Ureter (tissue), 1 donor: ENCODE measurements at places on chromosomes 2 and 18.

DNA sequence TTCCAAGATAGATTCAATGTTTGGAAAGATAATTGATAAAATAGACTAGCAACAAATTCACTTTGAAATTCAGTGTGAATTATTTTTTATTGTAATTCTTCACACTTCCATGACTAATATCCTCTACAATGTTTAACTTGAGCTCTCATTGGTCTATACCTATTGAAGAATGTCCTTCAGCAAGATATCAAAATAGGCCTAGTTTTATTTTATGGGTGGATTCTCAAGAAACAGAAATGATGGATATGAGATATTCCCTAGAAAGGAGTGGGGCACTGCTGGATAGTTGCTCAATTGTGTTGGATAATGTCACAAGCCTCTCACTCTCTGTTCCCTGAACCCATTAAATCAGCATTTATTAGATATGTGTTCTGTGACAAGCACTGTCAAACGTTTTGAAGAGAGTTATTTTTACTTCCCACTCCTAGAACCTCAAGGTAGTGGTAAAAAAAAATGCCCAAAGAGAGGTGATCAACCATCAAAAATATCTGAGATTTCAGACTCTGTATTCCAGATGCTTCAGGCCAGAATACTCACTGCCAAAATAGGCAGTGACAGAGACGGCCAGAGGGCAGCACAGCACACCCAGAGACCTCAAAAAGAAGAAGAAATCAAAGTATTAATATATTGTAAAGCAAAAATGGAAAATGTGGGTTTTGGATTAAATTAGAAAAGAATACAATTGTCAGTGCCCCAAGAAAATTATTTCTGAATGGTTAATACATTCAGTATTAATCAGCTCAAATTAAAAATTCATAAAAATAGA lies 87.5 kb downstream of the TRIB2 start:
- no peak for DNase-seq

DNA sequence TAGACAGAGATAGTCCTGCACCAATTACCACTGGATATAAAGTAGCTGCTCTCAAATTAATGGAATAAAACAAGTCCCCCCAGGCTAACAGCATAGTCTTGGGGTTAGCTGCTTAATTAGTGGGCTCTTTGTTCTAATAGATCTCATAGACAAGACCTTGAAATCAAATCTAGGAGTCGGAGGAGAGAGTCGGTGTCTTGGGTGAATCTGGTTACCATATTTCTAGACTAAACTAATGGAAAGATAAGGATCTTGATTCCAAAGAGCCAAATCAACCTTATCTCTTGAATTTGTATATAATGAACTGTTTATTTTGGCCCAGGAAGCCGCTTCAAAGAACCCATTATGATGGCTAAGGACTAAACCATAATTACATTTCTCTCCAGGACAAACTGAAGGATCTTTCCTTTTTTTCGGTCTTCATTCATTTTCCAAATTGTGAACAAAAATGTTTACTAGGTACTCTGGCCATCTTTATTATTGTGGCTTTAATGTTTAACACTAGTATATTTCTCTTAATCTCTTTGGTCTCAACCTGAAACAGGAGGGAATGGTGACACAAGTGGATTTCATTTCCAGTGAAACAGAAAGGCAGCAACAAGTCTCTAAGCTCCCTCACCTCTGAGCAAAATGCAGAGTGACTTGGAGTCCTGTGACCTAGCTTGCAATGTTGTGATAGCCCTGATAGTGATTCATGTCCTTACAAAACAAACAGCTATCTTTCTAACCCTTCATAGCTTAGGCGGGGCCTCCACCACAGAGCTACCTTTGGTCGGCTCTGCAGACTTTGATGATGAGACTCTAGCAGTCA lies 137.9 kb upstream of the PARD3B start:
- no peak for DNase-seq

- no peak for DNase-seq
These were observed 23.0 kb downstream of the INPP5D start for GRCh38 chr2:233082931-233083755.

DNA sequence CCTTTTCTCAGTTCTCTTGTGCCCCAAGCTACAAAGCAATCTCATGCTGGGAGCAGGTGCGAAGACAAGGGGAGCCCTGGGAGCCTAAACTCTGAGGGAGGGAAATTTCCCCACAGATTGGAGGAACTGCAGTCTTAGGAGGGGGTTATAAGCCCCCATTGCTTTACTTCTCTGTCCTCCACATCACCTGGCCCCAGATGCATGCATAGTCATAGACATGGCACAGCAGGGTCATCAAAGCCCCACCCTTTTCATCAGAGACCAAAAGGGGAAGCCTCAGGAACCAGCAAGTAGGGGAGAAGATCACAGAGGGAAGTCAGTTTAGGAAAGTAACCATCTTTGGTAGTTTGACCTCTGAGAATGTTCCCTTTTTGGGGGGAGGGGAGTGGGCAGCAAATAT lies 33.7 kb downstream of the LANCL1 start:
- no peak for DNase-seq

DNA sequence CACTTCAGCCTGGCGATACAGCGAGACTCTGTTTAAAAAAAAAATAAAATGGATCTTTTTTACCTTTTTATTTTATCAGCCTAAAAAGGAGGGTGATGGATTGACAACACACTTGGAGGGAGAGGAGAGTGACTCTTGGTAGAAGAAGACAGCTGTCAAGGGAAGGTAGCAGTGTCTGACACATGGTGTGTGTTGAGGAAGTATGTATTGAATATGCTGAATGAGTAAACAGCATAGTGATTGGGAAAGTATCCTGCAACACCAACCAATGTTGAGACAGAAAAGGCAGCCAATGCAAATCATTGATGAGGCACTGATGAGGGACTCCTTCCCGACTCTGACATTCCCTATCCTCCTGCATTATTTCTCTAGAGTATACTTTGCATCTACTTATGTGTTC lies 306.4 kb downstream of the LPIN1 start:
- DNase-seq = no peak
